Ascending aorta (tissue), 2 donors: ENCODE measurements at places on chromosomes 3 and 15.

DNA sequence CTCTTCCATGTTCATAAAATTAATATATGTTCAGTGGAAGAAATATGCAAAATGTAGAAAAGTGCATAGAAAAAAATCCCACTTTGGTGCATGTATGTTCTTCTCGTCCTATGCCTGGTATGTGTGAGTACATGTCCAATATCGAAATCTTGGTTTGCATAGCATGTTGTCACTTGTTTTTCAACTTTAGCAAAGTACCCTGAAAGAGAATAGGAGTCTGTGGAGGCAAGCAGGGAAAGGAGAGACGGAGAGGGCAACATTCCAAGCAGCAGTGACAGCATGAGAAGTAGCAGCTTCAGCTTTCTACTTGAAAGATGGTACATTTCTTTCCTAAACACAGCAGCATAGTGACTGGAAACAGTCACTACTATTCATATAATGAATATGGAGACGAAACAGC, 56.8 kb upstream of the CACNA2D3 start:
- no peak for DNase-seq

- DNase-seq, result no peak
These were observed 43.2 kb downstream of the SCAPER start for GRCh38 chr15:76861815-76862397.

GRCh38 chr3:127970966-127971592, 56.0 kb downstream of the KBTBD12 start:
- no peak for DNase-seq

- DNase-seq, result no peak
These were observed 36.9 kb downstream of the POLR2M start for GRCh38 chr15:57743424-57743823.

DNA sequence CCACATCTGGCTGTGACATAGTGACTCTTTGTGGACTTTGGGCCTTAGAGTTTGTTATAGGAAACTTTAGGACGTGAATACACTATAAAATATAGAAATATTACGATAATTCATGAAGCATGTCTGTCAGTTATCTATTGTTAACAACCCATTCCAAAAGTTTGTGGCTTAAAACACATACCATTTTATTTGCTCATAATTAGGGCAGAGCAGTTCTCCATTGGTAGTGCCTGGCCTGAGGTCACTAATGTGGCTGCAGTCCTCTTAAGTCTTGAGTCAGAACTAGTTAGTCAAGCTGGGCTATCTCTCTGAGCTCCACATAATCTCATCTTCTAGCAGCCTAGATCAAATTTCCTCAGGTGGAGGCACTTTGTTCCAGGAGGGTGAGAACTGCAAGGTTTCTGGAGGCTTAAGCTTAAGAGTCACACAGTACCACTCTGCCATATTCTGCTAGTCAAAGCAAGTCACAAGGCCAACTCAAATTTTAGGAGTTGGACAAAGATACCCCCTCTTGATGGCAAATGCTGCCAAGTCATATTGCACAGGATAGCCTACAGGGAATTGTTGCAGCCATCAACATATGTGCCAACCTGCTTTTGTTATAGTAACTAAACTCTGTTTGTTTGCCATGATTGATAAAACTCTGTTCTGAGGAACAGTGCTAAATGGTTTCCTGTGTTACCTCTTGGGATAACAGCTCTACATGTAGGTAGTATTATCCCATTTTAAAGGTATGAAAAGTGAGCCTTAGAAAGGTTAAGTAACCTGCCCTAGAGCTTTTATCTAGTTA, 8.7 kb downstream of the ATXN7 start:
- DNase-seq, result no peak

GRCh38 chr15:56982987-56983386, 64.5 kb downstream of the TCF12 start:
- DNase-seq, result no peak

- no peak for DNase-seq
These were observed 16.5 kb downstream of the RAB11A start for GRCh38 chr15:65885668-65886218.

- DNase-seq, result no peak
These were observed 5.9 kb downstream of the RMDN3 start for GRCh38 chr15:40749151-40749630.

DNA sequence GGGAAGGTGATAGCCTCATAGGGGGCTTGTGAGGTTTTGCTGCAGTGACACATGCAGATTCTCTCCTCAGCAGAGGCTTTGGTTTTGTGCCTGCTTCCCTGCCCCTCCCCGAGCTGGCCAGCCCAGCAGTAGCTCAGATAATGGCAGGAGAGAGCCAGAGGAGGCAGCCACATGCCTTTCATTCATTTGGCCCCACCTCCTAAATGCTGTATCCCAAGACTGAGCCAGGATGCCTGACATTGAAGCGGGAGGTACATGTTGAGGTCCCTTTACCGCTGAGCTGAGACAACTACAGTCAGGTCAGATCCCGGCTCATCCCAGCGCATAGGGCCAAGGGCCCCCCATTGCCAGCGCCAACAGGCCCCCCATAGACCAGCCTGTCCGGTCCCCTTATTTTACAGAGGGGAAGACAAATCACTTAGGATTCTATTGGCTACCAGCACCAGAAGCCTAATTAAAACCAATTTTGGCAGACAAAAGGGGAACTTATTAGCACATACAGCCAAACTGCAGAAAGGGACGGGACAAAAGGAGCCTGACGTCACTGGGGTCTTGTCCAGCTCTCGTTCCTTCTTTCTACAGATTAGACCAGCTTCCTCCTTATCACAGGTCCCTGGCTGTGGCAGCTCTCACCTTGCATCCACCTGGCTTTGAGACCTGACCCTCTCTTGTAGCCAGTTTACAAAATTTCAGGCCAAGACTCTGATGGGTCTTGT, 12.1 kb upstream of the POLG start:
- no peak for DNase-seq
